Activated T-cell treated with anti-CD3 and anti-CD28 coated beads for 4 hours (primary cell): ENCODE measurements at places on chromosomes 1 and 21.

DNA sequence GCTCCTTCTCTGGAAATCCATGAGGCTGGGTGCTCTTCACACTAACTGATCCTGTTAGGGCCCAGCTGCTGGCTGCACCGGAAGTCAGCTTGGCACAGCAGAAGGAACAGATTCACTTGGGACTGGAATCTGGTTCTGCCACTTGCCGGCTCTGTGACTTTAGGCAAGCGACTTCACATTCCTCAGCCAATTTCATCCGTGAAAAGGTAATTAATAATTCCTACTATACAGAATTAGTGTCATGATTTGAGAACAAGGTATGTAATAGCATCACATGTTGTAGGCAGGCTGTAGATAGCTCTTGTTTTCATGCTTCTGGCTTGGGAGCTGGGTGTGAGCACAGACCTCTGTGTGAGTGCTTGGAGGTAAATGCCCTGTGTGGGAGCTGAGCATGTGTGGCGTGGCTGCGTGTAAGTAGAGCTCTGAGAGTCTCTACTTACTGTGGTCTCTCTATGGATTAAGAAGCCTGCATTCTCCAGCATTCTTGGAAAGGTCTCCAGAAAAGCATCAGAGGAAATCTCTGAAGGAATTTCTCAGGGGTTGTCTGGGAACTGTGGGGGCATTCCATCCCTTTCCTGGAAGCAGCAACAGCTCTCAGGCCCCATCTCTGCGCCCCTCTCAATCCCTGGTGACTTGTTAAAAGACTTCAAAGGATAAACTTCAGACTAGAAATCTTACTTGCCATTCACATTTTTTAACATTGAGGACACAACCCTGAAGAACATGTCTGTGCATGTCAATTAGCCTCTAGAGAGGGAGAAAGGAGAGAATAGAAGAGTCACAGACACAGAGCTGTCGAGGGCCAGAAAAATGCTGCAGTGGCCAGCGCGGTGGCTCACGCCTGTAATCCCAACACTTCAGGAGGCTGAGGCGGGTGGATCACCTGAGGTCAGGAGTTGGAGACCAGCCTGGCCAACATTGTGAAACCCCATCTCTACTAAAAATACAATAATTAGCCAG lies 47.7 kb upstream of the PPM1J start:
- DNase-seq: no peak

- DNase-seq: no peak
These were observed 54.0 kb upstream of the COL11A1 start for GRCh38 chr1:103162360-103162759.

GRCh38 chr1:35899941-35900340 lies 16.9 kb downstream of the AGO1 start:
- DNase-seq: no peak

- DNase-seq: no peak
These were observed 404.0 kb upstream of the VAMP3 start for GRCh38 chr1:7366955-7367665.

- DNase-seq: no peak
These were observed 78.2 kb upstream of the F3 start for GRCh38 chr1:94619731-94620130.

DNA sequence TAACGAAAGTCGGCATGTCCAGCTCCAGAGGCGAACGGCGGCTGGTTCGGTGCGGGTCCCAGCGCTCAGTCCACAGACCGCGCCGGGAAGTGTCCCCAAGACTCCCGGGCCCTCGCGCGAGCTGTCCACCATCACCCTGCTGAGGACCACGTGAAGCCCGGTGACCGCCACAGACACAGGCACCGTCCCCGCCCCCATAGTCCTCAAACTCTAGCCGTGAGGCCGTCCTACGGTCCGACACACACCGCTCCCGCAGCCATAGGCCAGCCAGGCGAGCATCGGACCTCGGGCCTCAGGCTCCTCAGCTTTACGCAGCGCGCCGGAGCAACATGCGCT lies 535 bp downstream of the SETD4 start:
- no peak for DNase-seq

DNA sequence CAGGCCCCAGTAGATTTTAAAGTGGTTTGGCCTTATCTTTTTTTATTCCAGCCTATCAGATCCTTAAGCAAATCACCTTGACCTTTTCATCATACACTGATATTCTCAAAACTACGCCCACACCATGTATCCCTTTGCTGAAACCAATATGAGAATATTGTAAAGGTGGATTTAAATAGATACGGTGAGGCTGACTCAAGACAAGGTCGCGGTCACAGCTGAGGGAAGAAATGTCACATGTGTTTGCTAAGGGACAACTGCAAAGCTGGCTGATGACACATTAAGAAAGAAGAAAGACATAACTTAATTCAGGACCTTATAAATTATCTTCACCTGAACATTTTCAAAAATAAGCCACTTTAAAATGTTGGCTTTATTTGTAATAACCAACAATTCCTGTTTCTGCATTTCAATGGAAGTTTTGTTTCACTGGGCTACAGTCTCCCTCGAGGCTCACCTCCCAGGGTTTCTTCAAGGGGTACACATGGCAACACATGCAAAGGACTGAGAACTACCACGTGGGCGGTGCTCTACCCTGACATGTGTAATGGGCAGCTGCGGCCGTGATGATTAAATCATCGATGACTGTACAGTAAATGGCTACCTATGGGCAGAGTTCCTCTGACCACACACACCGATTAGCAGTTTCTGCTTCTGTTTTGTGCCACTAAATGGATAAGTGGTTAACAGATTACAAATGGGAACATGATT lies 189.5 kb downstream of the SIPA1L2 start:
- DNase-seq: no peak

- no peak for DNase-seq
These were observed 12.5 kb upstream of the PEF1 start for GRCh38 chr1:31657020-31657804.

DNA sequence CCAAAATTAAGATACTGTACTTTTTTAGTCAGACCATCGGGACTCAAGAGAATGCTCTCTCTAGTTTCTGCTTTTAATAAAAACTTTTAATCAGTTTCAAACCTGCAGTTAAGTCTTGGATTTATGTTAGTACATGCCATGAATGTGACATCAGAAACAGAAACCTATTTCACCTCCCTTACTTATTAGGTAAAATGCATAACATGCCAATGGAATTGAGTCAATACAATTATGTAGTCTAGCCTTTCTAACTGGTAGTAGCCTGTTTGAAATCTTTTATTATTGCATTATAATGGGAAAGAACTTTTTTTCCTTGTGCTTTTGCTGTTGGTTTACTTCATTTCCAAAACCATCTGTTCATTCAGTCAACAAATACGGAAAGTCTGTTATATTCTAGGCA lies 4.8 kb downstream of the PHACTR4 start:
- DNase-seq: no peak

DNA sequence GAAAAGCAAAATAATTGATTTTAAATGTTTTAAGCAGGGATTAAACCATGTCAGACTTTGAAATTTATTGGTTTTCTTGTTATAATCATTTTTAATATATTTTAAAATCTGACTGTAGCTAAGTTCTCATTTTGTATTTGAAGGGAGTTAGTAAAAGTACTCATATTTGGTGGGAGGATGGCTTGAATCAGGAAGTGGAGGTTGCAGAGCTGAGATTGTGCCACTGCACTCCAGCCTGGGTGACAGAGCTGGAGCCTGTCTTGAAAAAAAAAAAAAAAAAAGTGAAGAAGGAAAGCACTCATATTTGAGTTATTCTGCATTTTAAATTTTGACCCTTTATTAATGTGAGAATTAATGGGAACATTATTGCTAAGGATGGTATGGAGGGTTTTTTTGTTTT lies 106.0 kb downstream of the RABGAP1L start:
- DNase-seq: no peak

GRCh38 chr1:109133002-109133706 lies 19.2 kb downstream of the ELAPOR1 start:
- no peak for DNase-seq

GRCh38 chr1:226497991-226498639 lies 50.4 kb upstream of the STUM start:
- no peak for DNase-seq

DNA sequence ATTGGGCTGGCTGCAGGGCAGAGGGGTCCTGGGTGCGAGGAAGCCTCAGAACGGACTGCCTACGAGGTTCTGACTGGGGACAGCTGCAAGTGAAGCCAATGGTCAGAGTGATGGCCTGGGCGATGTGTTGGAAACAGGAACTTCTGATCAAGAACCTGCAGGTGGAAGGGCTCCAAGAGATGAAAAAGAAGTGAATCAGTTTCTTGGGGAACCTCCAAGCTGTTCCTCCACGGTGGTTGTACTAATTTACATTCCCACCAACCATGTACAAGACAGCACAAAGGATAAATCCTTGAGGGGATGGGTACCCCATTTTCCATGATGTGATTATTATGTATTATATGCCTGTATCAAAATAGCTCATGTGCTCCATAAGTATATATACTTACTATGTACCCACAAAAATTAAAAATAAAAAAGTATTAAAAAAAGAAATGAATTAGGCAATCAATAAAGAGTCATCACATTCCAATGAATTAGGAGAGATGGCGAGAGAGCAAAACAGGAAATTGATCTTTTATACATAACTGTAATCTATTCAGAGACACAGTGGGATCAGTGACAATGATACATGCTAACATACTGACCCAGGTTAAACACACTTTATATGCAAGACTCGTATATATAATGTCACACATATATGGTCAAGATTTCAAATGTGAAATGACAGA lies 58.1 kb downstream of the PTPN14 start:
- DNase-seq: no peak

- no peak for DNase-seq
These were observed 73.4 kb upstream of the PROX1 start for GRCh38 chr1:213914392-213914791.

- DNase-seq: no peak
These were observed 118.1 kb downstream of the EPHB2 start for GRCh38 chr1:22828484-22829308.
